Activated CD8-positive, alpha-beta memory T cell treated with anti-CD3 and anti-CD28 coated beads for 4 hours (primary cell): ENCODE measurements at places on chromosomes 2 and 18.

DNA sequence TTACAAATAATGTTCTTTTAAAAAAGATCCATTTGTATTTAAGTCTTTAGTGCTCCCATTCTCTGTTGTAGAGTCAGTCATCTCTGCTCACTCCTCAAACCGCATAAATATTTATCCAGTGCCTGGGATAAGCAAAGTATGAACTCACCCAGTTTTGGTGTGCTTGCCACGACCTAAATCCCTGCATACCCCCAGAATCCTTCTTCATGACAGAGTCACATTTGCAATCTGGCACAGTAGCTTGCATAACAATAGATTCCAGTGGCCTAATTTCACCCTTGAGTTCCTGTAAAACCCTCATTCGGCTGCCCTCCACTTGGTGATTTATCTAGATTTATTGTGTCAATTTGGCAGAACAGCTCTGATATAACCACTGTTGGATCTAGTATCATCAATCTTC lies 92.9 kb downstream of the DTNA start:
- no peak for DNase-seq

- no peak for DNase-seq
Measured at GRCh38 chr18:64806691-64807090, 657.8 kb upstream of the LINC00305 start.

DNA sequence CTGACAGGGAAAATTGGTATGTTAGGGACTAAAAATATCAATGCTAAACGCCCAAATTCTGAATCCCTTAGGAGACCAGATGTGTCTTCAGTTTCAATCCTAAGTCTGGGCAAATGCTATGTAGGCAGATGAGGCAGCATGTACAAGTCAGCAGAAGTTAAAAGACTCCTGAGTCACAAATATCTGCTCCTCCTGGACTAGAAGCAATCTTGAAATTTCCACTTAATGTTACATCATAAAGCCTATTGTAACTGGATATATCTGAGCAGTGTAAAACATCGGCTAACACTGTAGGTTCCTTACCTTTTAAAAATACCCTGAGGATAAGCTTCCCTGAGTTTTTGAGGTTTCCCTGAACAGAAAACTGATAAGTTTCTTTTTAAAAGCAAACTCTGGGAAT lies 1087.6 kb upstream of the PIK3C3 start:
- no peak for DNase-seq

GRCh38 chr2:99380376-99381010 lies 43.3 kb downstream of the EIF5B start:
- DNase-seq = no peak

- no peak for DNase-seq
Measured at GRCh38 chr18:60794802-60795201, 422.2 kb upstream of the MC4R start.
